CD8-positive, alpha-beta memory T cell (primary cell): ENCODE measurements at places on chromosomes 11 and 22. TPM values are rescaled to one million over a fixed set of nuclear protein-coding genes. Genes with fewer than 3 reads are reported as not detected.
A peak's percentile ranks its signal among the peaks of the same experiment; 100 is the strongest.

OR56B1 gene
- not detected for total RNA-seq

ZP1 gene
- not detected for total RNA-seq

MMP27 gene
- total RNA-seq: not detected

PHF21A gene
- total RNA-seq: 30.5 TPM

KRTAP5-1 gene
- total RNA-seq: not detected

PKNOX2 gene
- not detected for total RNA-seq

OR5P2 gene
- total RNA-seq: not detected

RAB3IL1 gene
- 0.28 TPM for total RNA-seq

ARHGEF17 gene
- not detected for total RNA-seq

CALCB gene
- total RNA-seq: 0.47 TPM

GRCh38 chr11:88042647-88043046 lies 132.6 kb downstream of the RAB38 start:
- H3K27me3 ChIP-seq: no peaks in the 10 kb centered on the region
- H3K27ac ChIP-seq: no peak overlapping the region
- H3K36me3 ChIP-seq: no peaks in the 10 kb centered on the region

- no peak for DNase-seq
- no peaks in the 10 kb centered on the region for H3K36me3 ChIP-seq
- no peaks in the 10 kb centered on the region for H3K4me1 ChIP-seq
- no peak overlapping the region for H3K27ac ChIP-seq
- no peak overlapping the region for H3K4me3 ChIP-seq
Measured at GRCh38 chr11:64092111-64092760, 56.5 kb downstream of the FLRT1 start.

GRCh38 chr11:45432910-45433309 lies 146.8 kb upstream of the SYT13 start:
- H3K4me3 ChIP-seq: no peak overlapping the region
- no peaks in the 10 kb centered on the region for H3K4me1 ChIP-seq
- no peaks in the 10 kb centered on the region for H3K27me3 ChIP-seq
- no peaks in the 10 kb centered on the region for H3K36me3 ChIP-seq
- H3K27ac ChIP-seq: no peak overlapping the region

- H3K27ac ChIP-seq: no peak overlapping the region
- peaks cover 8% of the 10 kb centered on the region for H3K4me1 ChIP-seq
- peak overlapping the region; percentile 61 for H3K4me3 ChIP-seq
- H3K36me3 ChIP-seq: no peaks in the 10 kb centered on the region
Measured at GRCh38 chr11:77127235-77127911, 673 bp upstream of the MYO7A start.

DNA sequence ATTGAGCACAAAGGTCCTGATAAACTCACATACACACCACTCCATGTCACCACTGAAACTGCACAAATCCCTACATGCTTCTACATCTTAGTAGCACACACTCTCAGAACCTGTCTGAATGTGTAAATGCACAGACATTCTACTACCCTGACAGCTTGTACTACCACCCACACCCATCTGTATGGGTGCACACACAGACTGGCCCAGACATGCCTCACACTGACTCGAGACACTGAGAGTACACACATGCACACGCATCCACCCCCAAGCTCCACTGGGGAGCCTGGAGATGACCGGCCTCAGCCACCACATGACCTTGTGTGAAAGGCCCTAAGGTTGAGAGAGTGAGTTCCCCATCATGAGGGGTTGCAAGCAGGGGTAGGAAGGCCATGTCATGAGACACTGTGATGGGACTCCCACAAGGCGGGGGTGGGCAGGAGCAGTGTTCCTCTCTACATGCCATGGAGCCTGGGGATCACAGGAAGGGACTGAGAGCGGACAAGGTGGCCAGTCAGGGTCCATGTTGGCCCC lies 28.1 kb downstream of the ARAP1 start:
- peaks cover 44% of the 10 kb centered on the region for H3K4me1 ChIP-seq
- no peak overlapping the region for H3K4me3 ChIP-seq
- no peak for DNase-seq
- H3K27me3 ChIP-seq: no peaks in the 10 kb centered on the region
- peaks cover 5% of the 10 kb centered on the region for H3K36me3 ChIP-seq
- H3K27ac ChIP-seq: no peak overlapping the region

- peaks cover 24% of the 10 kb centered on the region for H3K4me1 ChIP-seq
- peak overlapping the region; percentile 0 for H3K27ac ChIP-seq
- H3K4me3 ChIP-seq: no peak overlapping the region
- DNase-seq: no peak
- no peaks in the 10 kb centered on the region for H3K27me3 ChIP-seq
- no peaks in the 10 kb centered on the region for H3K36me3 ChIP-seq
Measured at GRCh38 chr11:123303924-123304323, 108.9 kb upstream of the CLMP start.

GRCh38 chr11:64313491-64314145 lies 3.7 kb downstream of the TRMT112 start:
- H3K4me3 ChIP-seq: no peak overlapping the region
- H3K27me3 ChIP-seq: no peaks in the 10 kb centered on the region
- no peak for DNase-seq
- H3K27ac ChIP-seq: no peak overlapping the region
- no peaks in the 10 kb centered on the region for H3K36me3 ChIP-seq

DNA sequence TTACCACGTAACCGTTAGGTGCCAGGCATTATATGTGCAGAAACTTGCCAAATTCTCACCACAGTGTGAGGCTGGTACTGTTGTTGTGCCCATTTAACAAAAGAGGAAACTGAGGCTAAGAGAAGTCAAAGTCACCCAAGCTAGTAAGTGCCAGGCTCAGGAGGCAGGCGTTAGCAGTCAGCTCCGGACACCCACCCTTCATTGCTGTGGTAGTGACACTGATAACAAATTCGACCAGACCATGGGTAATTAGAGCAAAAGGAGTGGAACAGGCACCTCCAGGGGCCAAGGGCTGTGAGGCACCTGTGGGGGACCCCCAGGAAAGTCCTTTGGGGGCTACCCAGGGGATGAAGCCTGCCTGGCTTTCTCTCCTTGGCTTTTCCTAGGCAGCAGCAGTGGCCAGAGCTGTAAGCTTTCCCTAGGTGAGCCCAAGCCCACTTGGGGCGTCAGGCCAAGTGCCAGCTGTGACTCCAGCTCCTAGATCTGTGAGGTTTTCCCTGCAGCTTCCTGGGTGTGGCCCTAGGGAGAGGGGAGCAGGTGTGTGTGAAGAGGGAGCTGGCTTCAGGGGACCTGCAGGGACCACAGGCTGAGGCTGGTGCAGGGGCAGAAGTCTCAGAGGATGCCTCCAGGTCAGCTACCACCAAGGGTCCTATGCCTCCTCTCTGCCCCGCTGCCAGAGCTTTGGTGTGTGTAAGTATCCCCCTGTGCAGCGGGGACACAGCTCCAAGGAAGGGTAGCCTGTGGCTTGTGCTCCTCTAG lies 19.7 kb upstream of the ALX4 start:
- no peaks in the 10 kb centered on the region for H3K36me3 ChIP-seq
- no peak overlapping the region for H3K27ac ChIP-seq
- no peaks in the 10 kb centered on the region for H3K4me1 ChIP-seq
- DNase-seq: no peak
- no peak overlapping the region for H3K4me3 ChIP-seq

GRCh38 chr22:50329236-50329635 lies 2.4 kb upstream of the DENND6B start:
- H3K4me3 ChIP-seq: no peak overlapping the region
- no peak overlapping the region for H3K27ac ChIP-seq
- H3K27me3 ChIP-seq: no peaks in the 10 kb centered on the region
- DNase-seq: no peak

GRCh38 chr11:111561791-111562325 lies 21.3 kb downstream of the LAYN start:
- no peak overlapping the region for H3K27ac ChIP-seq
- no peak overlapping the region for H3K4me3 ChIP-seq
- H3K27me3 ChIP-seq: no peaks in the 10 kb centered on the region
- no peaks in the 10 kb centered on the region for H3K4me1 ChIP-seq

DNA sequence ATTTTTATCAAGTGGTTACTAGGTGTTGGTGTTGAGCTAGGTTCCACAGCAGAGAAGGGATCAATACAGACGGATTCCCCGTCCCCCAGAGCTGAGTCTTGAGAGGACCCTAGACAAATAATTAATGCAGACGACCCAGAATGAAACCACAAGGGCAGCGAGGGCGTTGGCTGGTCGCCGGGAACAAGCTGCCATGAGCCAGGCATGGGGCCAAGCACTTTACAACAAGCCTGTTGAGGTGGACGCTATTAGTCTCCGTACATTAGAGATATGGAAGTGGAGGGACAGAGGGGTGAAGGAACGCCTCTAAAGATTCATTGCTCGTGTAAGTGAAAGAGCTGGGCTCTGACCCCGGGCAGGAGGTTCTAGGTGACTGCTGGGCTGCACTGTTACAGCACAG lies 77.1 kb upstream of the EIF3D start:
- H3K27me3 ChIP-seq: peaks cover 7% of the 10 kb centered on the region
- H3K4me1 ChIP-seq: no peaks in the 10 kb centered on the region
- no peak overlapping the region for H3K4me3 ChIP-seq
- H3K27ac ChIP-seq: no peak overlapping the region
- no peaks in the 10 kb centered on the region for H3K36me3 ChIP-seq

DNA sequence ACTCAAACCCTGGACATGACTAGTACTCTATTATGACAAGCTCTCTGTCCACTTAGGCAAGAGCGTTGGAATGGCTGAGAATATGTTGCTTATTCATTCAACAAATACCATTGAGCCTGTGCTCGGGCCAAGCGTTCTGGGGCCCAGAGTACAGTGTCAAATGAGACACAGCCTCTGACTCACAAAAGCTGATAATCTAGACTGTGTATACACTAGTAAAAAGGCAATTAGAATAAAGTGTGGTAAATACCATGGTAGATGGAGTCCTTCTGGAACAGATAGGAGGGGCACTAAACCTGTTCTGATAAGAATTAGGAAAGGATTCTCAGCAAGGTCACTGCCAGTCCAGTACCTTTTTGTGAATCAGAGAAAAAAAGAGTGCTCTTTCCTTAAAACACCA lies 24.7 kb downstream of the KCNE3 start:
- H3K4me3 ChIP-seq: no peak overlapping the region
- H3K4me1 ChIP-seq: no peaks in the 10 kb centered on the region
- no peaks in the 10 kb centered on the region for H3K36me3 ChIP-seq
- DNase-seq: no peak
- H3K27ac ChIP-seq: no peak overlapping the region
- no peaks in the 10 kb centered on the region for H3K27me3 ChIP-seq

DNA sequence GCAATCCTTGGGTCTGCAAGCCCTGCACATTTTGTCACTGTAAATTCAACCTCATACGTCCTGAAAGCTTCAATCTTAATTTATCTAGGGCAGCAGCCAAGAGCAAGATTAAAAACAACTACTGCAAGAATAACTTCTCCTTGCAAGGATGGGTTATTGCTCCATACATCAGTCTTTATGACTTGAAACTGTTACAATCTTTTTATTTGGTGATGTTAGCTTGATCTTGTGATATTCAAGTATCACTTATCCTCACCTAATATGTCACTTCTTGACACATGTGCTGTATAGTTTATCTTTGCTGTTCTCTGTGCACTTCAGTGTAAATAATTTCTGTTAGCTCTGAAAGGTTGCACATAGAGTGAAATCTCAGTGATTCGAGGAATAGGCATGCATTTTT lies 14.7 kb upstream of the APLP2 start:
- no peaks in the 10 kb centered on the region for H3K4me1 ChIP-seq
- no peaks in the 10 kb centered on the region for H3K27me3 ChIP-seq
- H3K36me3 ChIP-seq: no peaks in the 10 kb centered on the region
- no peak overlapping the region for H3K4me3 ChIP-seq
- no peak for DNase-seq

- peaks cover 22% of the 10 kb centered on the region for H3K27me3 ChIP-seq
- no peaks in the 10 kb centered on the region for H3K36me3 ChIP-seq
- no peaks in the 10 kb centered on the region for H3K4me1 ChIP-seq
- no peak overlapping the region for H3K27ac ChIP-seq
- DNase-seq: no peak
Measured at GRCh38 chr22:38946771-38947170, 10.6 kb upstream of the APOBEC3A start.

DNA sequence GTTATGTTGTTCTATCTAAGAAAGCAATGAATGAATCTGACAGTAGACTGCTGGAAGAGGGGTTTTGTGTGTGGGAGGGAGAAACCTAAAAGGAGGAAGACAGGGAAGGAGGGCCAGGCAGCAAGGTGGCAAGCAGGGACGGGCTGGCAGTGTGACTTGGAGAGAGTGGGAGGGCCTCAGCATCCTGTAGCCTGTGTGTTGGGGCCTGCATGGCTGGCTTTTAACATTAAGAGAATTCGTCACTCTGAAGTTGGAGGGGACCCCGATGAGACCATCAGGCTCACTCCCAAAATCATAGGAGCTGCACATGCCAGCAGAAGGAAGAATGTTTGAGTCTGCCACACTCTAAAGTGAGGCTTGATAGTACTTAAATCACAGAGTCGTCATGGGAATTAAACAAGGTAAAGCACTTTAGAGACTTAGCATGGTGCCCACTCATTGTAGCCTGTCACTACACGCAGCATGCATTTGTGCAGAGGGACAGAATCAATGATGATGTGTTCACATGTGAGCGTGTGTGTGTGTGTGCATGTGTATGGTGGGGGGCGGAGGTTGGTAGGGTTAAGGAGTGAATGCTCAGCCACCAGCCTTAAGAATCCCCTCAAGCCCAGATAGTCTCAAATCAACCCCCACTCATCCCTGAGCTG lies 199.5 kb downstream of the TENM4 start:
- H3K36me3 ChIP-seq: no peaks in the 10 kb centered on the region
- no peak overlapping the region for H3K4me3 ChIP-seq
- no peaks in the 10 kb centered on the region for H3K4me1 ChIP-seq
- H3K27me3 ChIP-seq: no peaks in the 10 kb centered on the region
